ENCODE measurements at places on chromosomes 12 and 14.
A peak's percentile ranks its signal among the peaks of the same experiment; 100 is the strongest.

DNA sequence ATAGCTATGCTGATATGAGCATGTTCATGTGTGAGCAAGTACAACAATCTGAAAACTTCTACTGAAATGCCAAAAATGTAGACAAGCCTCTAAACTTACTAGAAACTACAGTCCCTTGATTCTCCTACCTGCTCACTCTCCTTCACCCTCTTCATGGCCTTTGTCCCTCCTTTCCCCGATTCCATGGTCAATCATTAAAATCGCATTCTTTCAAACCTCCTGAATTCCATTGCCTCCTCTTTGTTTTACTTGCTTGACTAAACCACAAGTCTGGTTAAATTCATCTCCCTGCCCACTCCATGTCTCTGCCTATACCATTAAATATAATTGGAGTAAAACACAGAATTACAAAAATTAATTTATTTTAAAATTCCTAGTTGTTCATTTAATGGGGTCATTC is 33.0 kb upstream of the SSTR1 start:
- no peak for DNase-seq

DNA sequence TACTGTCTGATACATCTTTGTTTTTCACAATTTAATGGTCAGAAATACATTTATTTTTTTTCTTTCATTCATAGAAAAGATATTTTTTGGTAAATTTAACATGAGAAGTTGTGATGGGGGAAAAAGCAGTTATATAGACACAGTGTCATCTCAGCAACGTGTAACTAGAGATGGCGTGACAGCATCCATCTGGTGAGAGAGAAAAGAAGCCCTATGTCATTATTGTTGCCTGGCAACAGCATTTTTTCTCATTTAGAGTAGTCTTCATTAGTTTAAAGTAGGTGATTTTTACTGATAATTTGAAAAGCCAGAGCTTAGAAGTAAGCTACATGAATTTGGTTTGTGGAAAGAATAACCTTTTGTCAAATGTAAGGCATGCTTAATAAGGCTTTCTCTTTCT is 128.6 kb downstream of the ACSS3 start:
- DNase-seq = no peak

GRCh38 chr14:93708800-93709199 is 79.5 kb downstream of the PRIMA1 start:
- DNase-seq = no peak

GRCh38 chr12:14373217-14373616 is 7.7 kb downstream of the ATF7IP start:
- peak; percentile 66 for DNase-seq

- no peak for DNase-seq
Measured at GRCh38 chr12:11509326-11509725, 114.0 kb upstream of the PRB2 start.

- no peak for DNase-seq
Measured at GRCh38 chr12:104460973-104461698, 4.4 kb downstream of the CHST11 start.

DNA sequence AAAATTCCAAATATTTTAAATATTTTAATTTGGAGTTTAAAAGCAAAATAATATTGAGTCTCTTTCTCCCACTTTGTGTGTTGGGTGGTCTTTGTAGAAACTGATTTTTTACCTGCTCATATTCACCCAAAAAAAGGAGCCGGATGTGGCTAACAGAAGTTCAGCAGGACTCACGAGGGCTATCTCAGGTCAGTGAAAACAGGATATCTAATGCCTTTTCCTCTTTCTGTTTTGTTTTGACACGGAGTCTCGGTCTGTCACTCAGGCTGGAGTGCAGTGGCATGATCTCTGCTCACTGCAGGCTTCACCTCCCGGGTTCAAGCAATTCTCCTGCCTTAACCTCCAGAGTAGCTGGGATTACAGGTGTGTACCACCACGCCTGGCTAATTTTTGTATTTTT is 30.8 kb downstream of the COA8 start:
- no peak for DNase-seq

DNA sequence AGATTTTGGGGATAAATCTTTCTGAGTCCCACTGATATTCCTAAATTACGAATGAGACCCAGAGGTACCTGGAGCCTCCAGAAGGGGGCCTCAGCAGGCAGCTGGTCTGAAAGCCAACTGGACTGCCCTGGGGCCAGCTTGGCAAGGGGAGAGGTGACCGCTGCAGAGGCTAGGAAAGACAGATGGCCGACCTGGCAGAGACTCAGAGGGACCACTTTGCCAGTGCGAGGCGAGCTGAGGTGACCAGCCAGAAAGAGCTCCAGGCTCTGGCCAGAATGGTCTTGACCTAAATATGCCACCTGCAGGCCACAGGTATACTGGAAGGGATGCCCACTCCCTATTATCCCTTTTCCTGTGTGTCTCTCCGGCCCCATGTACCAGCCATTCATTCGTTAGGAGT is 256.8 kb upstream of the GARIN6 start:
- DNase-seq = no peak

DNA sequence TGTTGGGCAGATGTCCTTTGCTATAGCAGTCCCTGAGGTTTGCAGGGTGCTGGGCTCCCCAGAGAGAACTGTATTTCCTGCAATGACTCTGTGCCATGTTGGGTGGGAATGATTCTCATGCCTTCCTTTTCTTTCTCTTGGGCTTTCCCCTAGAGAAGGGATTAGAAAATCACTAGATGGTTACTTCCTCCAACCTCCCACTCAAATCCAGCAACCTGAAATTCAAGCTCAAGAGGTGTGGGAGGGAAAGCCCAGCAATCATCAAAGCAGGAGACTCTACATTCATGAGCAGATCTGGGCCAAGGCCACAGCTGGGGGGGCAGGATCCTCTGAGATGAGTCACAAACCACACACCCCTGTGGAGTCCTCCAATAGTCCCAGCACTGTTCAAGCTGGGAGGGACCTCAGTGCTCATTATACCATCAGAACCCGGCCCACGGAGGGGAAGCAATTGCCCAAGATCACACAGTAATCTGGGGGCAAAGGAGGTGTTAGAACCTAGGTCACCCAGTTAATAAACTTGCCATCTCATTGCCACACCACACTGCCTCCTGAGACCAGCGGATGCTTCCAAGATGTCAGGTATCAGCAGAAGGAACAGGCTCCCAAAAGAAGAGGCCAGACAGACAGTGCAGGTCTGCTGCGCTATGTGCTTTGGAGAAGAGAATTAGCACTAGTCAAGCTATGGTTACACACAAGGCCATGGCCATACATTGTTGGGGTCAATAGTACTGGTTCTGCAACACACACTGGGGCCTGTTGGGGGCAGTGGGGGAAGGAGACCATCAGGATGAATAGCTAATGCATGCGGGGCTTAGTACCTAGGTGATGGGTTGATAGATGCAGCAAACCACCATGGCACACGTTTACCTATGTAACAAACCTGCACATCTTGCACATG is 65.7 kb downstream of the TTC9 start:
- peak; percentile 91 for DNase-seq

GRCh38 chr12:77256956-77257355 is 191.6 kb upstream of the E2F7 start:
- DNase-seq = no peak

DNA sequence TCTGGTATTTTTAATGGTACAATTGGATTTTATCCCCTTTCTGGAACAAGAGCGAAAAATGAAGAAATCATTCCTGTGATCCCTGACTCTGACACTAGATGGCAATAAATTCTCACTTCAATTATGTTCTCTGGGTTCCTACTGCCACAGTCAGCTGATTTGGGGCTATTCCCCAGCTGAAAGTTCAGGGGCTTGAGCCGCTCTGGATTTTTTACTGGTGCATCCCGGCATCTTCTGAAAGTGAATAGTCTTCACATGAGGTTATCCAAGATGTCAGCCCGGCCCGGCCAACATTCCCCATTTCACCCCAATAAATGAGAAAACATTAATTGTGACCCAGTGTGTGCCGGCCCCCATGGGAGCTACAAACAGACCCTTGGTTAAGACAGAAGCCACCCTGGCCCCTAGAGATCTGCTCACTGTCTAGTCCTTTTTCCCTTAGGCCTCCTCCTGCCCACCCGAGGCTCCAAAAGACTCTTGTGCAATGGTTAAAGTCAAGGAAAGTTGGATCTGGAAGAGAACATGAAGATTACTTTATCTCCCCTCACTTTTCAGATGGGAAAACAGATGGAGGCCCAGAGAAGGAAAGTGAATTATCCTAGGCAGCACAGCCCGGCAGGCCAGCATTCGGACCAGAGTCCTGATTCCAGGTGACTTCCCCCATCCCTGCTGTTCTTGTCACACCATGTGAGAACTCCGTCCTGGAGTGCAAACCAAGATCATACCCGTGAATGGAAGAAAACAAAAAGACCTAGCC is 20.8 kb downstream of the CKAP4 start:
- DNase-seq = peak; percentile 80

GRCh38 chr14:73995977-73996378 is 23.1 kb downstream of the ENTPD5 start:
- no peak for DNase-seq

DNA sequence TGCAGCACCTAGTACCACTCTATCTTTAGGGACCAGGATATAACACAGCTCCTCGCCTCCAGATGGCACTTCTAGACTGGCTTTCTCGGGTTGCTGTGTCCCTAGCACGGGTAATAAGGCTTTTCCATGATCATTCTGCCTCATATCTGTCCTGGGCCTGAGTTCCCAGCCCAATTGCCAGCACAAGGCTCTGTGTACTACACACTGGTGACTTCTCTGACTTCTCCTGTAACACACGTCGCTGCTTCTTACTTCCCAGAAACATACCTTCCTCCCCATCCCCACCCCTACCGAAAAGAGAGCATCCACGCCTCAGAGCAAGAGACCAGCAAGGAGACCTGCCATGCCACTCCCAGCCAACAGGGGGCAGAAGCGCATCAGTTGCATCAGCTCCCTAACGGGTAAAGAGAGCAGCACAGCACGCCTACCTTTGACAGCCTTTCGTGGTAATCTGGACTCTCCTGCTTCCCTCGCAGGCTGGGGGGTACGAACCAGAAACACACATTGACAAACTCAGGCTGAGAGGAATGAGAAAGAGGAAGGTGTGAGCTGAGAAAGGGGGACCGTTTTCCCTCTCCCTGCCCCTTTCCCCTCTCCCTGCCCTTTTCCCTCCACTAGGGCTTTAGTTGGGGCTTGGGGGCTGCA is 21.2 kb upstream of the ZNF740 start:
- DNase-seq = peak; percentile 86
